ENCODE measurements at places on chromosomes 16 and 17. TPM values are rescaled to one million over a fixed set of nuclear protein-coding genes. Genes with fewer than 3 reads are reported as not detected.

Gene RBFOX1
- not detected for total RNA-seq

Gene MMP15
- total RNA-seq: 15.1 TPM

Gene NOMO2
- 197 TPM for total RNA-seq

Gene SLC16A11
- total RNA-seq: not detected

Gene CREBBP
- 28.8 TPM for total RNA-seq

Gene SPEM1
- not detected for total RNA-seq

Gene SCRN2
- 33.7 TPM for total RNA-seq

Gene PIRT
- not detected for total RNA-seq

Gene SECTM1
- total RNA-seq: 36.3 TPM

Gene NT5M
- 0.29 TPM for total RNA-seq

Gene PRR15L
- total RNA-seq: not detected

Gene SSTR5
- not detected for total RNA-seq

Gene CCDC154
- total RNA-seq: 0.14 TPM

Gene DNAH9
- total RNA-seq: not detected

Measured in placental pericyte (primary cell).